ENCODE measurements at places on chromosomes 11 and 22. TPM values are rescaled to one million over a fixed set of nuclear protein-coding genes. Genes with fewer than 3 reads are reported as not detected.

GRCh38 chr11:111715142-111715816, 50.9 kb downstream of the PPP2R1B start:
- DNase-seq, result no peak

FAM180B gene
- total RNA-seq, result 0.22 TPM

FAM89B gene
- 40.9 TPM for total RNA-seq

- DNase-seq, result no peak
Observed at GRCh38 chr11:132101881-132102280, 731.5 kb downstream of the NTM start.

GRCh38 chr22:45688600-45689080, 17.0 kb downstream of the ATXN10 start:
- DNase-seq, result no peak

GRCh38 chr22:23369054-23369685, 188.9 kb downstream of the BCR start:
- no peak for DNase-seq

DNA sequence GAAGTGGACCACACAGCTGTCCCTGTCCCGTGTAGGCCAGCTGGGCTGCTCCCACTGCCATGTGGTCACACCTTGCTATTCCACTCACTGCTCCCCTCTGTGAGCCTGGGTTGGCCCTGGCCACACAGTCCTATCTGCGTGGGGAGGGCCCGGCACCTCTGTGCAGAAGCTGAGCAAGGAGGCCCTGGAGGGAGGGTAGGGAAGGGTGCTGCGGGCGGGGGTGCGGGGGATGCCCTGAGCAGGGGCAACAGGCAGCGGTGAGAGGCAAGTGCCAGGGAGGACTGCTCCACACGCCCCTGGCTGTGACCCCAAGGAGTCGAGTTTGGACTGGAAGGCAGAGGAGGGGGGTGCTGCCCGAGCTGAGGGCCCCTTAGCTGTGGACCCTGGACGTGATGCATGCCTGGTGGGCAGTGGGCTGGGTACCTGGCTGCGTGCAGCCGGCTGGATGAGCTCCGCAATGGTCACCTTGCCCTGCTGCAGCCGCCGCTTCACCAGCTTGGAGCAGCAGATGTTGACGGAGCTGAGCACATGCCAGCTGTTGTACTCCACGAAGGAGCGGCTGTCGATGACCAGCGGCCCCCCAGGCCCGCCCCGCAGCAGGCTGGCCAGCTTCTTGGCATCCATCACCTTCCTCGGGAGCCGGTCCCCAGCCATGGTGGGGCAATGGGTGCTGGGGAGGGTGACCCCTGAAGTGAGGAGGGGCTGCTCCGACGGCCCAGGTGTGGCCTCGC, 6.7 kb downstream of the DUSP8 start:
- DNase-seq, result no peak

- DNase-seq, result no peak
Observed at GRCh38 chr11:10457901-10458300, 2.8 kb downstream of the AMPD3 start.

GRCh38 chr11:126135235-126136176, 72.8 kb upstream of the CDON start:
- DNase-seq, result no peak

TRPC6 gene
- 0.22 TPM for total RNA-seq

GRCh38 chr11:101848262-101848661, 66.5 kb upstream of the CEP126 start:
- no peak for DNase-seq

DNA sequence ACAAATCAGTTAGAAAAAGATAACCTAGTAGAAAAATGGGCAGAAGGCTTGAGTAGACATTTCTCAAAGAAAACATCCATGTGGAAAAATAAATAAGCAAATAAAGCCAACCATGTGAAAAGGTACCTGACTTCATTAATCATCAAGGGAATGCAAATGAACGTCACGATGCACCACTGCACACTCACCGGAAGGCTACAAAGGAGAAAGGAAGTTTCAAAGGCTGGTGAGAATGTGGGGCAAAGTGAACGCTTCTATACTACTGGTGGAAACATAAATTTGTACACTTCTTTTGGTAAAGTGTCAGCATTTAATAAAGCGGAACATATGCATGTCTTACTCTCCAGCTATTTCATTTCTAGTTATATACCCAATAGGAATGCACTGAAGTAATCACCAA, 166.8 kb downstream of the CSNK2A3 start:
- DNase-seq, result no peak

GRCh38 chr11:71519546-71519945, 7.5 kb upstream of the KRTAP5-7 start:
- no peak for DNase-seq

GRCh38 chr11:74820763-74821162, 72.1 kb downstream of the RNF169 start:
- DNase-seq, result no peak

AP5B1 gene
- total RNA-seq, result 5.4 TPM

GRCh38 chr11:79694368-79694767, 253.5 kb upstream of the TENM4 start:
- DNase-seq, result no peak

- DNase-seq, result no peak
Observed at GRCh38 chr22:40967111-40967760, 16.1 kb downstream of the RBX1 start.

APOBEC3B gene
- total RNA-seq, result 0.52 TPM

- DNase-seq, result no peak
Observed at GRCh38 chr22:34841331-34841771, 224.6 kb upstream of the ISX start.

DNA sequence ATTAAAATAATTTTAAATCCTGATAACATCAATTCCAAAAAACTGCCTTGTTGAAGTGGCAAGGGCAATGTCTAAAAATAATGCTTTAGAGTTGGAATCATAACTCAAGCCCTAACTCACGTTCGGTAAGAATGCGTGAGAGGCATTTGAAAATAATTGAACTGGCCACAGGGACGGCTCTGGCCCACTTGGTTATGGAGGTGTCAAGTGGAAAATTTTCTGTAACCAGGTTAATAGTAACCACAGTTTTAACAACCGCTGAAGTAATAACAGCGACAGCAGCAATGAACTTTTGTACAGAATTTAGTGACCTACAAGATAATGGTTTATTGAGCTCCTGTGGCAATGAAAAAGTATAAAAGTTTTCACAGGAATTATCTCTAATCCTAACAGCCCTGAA, 79.4 kb downstream of the ETS1 start:
- no peak for DNase-seq

DNA sequence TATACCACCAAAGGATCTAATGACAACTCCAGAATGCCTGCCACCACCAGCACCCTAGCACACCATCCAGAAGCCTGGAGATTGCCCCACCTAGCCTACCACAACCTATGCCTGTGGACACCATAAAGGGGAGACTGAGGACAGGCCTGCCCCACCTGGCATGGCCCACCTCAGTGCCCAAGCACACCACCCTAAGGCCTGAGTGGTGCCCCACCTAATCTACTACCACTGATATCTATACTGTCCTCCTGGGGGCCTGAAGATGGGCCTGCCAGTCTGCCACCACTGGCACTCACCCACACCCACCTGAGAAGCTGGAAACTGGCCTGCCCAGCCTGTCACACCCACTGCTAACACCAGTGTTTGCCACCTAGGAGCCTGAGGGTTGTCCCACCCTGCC, 31.8 kb downstream of the SAA4 start:
- DNase-seq, result no peak

SDF2L1 gene
- 18.3 TPM for total RNA-seq

GRCh38 chr22:33192156-33192555, 134.0 kb upstream of the SYN3 start:
- no peak for DNase-seq

GRCh38 chr11:914747-915501, 4.3 kb upstream of the CHID1 start:
- peak; percentile 63 for DNase-seq

- DNase-seq, result no peak
Observed at GRCh38 chr11:1197886-1198560, 24.8 kb upstream of the MUC5B start.

UBTFL1 gene
- not detected for total RNA-seq

DNA sequence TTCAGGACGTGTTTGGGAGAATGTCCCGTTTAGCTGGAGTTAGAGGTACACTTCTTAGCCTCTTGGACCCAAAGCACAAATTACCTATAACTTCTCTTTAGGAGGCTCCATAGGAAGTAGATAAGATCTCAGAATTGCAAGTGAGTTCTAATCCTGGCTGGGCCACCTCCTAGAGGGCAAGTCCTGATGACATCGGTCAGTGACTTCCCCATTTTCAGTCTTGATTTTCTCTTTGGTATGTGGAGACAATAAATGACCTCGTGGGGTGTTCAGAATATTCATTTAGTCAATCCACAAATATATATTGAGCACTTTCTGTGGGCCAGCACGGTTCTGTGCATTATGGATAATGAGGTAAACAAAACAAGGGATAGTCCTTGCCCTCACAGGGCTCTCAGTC, 208.6 kb downstream of the CWF19L2 start:
- no peak for DNase-seq

DNA sequence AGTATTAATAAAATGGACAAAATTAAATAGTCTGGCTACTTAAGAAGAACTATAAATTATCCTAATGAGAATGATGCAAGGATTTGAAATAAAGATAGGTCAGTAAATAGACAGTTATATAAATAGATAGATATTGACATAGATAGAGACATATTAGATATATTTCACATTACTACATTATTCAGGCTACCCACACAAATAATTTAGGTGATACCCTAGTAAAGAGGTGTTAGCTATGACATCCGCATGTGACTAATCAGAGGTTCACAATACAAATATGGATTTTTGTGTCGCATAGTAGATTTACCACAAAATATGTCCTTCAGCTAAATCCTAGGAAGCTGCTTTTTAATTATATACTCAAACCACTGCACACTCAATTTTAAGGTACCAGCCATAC, 729.0 kb upstream of the ANO3 start:
- DNase-seq, result no peak

HBB gene
- total RNA-seq, result 100 TPM

- DNase-seq, result no peak
Observed at GRCh38 chr22:21681566-21682370, 16.0 kb downstream of the PPIL2 start.

- DNase-seq, result no peak
Observed at GRCh38 chr22:39364714-39365491, 15.1 kb downstream of the SYNGR1 start.

DNA sequence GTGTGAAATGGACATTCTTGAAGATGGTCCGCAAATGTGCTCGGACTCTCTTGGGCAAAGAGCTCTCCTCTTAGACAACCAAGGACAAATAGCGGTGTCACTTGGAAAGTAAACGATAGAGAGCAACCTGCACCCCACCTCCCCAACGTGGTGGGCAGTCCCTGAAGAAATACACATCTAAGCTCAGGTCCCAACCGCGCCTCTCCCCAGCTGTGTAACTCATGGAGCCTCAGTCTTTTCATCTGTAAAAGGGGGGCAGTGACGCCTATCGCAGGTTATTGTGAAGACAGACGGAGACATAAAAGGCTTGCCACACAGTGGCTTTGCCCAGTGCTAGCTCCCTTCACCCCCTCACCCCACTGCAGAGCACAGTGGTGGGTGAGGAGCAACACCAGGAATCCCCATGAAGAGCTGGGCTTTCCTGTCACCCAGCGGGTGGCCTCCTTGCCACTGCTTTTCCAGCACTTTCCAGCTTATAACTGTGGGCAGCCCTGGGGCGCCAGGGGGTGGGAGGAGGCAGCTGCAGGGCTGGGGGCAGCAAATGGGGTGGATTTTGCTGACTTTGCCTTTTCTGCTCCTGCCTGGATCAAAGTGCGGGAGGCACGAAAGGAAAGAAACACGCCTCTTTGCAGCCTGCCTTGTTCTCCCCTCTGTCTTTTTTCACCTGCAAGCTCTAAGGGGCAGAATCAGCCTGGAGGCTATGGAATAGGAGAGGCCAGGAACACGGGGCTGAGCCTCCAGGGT, 73.7 kb upstream of the TSPAN18 start:
- DNase-seq, result no peak

GRCh38 chr11:125412509-125412908, 83.6 kb downstream of the FEZ1 start:
- no peak for DNase-seq

ST14 gene
- 1.0 TPM for total RNA-seq

DNA sequence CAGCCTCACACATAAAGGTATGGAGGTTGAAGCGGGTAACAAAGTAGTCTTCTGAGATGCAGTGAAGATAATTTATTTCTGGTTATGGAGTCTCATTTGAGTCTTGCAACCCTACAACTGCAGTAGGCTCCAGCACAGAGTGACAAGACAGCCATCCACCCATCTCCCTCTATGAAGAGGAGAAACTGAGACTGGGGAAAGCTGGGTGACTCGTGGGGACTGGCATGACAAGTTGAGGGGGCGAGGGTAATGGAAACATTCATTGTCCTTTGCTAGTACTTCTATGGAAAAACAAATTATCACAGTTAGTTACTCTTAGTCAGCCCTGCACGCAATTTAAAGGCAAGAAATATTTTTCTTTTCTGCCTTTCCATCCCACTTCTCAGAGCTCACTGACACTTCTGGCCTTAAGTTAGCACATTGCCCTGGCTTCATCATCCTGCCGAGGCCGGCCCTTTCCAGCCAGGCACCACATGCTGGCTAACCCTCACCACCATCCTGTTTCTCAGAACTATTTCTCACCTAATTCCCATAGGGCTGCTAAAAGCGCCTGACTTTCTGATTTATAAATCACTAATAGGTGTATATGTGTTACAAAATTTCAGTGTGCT, 361.1 kb downstream of the ETS1 start:
- DNase-seq, result no peak

COMT gene
- total RNA-seq, result 81.5 TPM

OR5AK2 gene
- not detected for total RNA-seq

DNA sequence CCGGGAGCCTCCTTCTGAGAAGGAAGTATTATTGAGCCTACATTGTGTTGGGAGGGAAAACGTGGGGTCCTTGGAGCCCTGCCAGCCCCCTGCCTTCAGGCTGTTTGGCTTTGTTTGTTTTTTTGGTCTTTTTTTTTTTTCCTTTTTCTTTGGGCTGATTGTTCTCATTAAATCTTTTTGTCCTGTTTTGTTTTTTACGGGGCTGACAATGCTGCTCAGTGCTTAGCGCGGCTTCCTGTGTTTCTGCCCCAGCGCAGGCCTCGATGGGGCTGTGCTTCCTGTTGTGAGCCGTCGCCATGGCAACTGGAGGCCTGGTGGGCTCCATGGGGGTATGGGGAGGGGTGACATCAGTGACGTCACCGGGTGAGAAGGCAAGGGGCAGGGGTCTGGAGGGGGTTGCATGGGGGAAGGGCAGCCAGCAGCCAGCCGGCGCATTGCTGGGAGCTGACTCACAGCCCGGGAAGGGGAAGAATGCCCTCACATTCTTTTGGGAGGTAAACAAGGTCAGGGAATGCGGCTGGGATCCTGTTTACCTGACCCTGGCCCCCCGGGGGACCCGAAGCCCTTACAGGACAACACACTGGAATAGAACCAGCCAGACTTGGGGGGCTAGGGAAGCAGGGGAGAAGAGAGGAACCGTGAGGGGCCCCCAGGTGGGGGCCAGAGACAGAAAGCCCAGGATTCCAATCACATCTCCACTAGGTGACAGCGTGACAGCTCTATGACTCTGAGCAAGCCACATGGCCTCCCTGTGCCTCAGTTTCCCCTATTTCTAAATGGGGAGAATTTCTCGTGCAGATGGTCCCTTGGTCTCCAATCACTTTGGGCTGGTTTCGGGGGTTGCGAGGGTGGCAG, 22.2 kb upstream of the CBX7 start:
- peak; percentile 77 for DNase-seq
